ENCODE measurements at places on chromosomes 3 and 15.

DNA sequence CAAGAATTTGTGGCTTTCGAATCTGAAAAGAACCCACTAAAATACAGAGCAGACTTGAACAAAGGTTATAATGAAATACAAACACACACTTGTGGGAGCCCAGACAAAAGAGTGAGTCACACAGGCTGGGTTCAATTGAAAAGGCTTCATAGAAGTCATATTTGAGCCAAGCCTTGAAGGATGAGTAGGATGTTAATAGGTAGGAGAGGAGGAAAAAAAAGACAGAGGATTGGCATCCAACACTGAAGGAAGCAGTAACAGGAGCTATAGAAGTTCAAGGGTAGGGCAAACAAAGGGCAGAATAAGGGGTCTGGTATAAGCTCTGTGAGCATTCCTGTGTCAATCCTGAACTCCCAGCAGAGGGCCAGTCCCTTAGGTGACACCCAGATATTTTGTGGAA, 325.4 kb downstream of the FOXP1 start:
- peak; percentile 36 for DNase-seq

GRCh38 chr15:90419206-90419605, 31.2 kb downstream of the IQGAP1 start:
- no peak for DNase-seq

- DNase-seq, result peak; percentile 60
Measured at GRCh38 chr3:43870120-43870519, 179.4 kb downstream of the ABHD5 start.

GRCh38 chr3:177057768-177058167, 139.5 kb downstream of the TBL1XR1 start:
- peak; percentile 35 for DNase-seq

DNA sequence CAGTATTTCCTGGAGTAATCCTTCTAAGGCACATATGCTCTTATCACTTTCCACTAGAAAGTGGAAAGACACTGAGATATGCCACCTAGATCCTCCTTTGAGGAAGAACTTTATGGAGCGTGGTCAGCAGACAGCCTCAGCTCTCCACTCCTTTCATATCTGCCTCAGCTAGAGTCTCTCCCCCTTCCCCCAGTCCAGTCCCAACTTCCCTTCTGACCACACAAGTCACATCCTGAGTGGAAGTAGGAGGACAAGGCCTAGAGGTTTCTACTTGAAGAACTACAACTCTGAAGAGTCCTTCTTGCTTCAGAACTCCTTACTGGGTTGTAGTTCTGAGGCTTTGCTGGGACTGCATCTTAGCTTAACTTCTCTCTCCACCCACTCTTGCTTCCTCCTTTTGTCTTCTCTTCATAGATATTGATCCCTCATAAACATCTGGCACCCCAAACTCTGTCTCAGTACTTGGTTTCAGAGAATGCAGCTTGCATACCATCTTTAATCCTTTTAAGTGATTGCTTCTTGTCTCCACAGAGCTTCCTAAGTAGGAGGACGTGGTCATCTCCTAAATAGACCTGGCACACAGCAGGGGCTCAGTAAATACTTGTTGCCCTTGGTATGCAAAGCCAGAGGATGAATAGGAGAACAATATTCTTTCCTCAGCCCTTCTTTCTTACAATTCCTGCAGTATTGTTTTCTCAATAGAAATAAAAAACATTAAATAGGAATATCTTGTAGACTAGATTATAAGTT, 109.6 kb downstream of the OXSM start:
- DNase-seq, result no peak

DNA sequence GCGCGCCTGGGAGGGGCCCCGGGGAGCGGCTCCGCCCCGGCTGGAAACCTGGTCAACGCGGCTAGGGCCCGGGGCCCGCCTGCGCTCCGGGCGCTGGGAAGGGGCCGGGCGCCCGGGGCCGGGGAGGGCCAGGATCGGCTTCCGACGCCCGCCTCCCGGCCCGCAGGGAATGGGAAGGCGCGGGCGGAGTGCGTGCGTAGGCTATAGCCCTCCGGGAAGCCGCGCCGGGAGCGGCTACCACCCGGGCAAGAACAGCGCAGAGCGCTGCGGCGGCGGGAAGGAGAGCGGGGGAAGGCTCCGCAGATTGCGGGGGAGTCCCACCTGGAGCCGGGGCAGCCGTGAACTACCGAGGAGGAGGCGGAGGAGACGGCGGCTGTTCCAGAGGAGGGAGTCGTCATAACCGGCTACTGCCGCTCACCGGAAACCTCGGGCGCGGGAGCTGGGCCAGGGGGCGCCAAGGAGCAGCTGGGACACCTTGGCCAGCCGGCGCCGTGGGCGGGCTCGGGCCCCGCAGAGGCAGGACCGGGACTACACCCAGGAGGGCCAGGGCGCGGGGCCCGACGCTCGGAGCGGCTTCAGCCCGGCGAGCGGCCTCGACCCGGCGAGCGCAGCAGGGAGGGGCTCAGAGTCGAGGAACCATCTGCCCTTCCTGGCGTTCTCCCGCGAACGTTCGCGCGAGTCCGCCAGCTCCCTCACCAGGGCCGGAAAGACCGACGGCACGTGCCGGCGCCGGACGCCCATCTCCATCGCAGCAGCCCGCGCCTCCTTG, at the start of gene EOGT:
TSS of gene EOGT (minus strand) at position 432 of the 769 bp plus-strand sequence. CDS start 3,838 bp downstream, outside the sequence.
- DNase-seq, result peak; percentile 87

DNA sequence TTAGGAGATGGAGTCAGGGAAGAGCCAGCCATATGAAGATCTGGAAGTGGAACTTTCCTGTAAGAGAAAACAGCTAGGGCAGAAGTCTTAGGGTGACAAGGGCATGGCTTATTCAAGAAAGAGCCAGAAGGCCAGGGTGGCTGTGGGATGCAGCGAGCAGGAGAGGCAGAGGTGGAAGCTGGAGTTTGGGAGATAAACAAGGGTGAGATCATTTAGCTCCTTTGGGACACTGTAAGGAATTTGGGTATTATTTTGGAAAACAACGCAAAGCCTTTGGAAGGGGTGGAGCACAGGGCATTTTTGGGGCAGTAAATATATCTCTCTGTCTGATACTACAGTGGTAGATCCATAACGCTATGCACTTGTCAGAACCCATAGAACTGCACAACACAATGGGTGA, 5.0 kb upstream of the IL16 start:
- no peak for DNase-seq

DNA sequence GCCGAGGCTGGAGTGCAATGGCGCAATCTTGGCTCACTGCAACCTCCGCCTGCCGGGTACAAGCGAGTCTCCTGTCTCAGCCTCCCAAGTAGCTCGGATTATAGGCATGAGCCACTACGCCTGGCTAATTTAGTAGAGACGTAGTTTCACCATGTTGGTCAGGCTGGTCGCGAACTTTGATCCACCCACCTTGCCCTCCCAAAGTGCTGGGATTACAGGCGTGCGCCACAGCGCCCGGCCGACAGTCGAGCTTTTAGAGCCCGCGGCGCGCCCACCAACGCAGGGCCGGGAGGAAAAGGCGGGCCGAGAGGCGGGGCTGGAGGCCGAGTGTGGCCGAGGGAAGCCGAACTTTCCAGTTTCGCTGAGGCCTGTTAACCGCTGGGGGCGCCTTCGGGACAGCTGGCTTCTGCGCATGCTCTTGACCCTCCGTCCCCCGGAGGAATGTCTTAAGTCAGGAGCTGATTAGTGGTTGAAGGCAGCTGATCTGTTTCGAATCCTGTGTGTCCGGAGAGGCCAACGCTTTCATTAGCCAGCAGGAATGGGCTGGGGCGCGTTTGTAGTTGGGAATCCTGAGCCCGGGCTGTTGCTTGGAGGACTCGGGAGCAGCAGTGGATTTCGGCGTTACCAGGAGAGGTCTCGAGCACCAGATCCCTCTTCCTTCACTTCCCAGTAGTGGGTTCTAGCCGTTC, 10.0 kb downstream of the RPLP1 start:
- DNase-seq, result peak; percentile 99

- DNase-seq, result no peak
Measured at GRCh38 chr15:101494251-101494796, 4.8 kb upstream of the PCSK6 start.

- DNase-seq, result peak; percentile 80
Measured at GRCh38 chr3:20054549-20054987, 14.3 kb downstream of the KAT2B start.

- no peak for DNase-seq
Measured at GRCh38 chr3:14935592-14936345, 11.6 kb upstream of the NR2C2 start.

- peak; percentile 76 for DNase-seq
Measured at GRCh38 chr3:28972921-28973320, 307.9 kb upstream of the RBMS3 start.

DNA sequence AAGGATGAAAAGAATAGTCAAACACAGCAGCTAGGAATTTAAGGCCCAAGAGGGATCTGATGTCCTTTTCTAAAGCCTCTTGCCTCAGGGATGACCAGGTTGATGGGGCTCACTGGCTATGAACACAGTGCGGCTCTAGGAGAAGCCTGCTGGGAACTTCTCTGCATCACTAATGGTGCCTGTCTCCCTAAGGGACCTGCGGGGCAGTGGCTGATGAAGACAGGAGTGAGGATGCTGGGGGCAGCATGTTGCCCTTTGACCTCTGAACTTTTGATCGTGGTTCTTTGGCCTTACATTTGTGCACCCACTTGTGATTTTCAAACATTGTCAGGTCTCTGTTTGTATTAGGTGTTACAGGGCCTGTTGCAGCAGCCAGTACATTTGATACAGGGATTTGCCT, 64.9 kb upstream of the KLHL25 start:
- no peak for DNase-seq

- no peak for DNase-seq
Measured at GRCh38 chr3:66435989-66436388, 64.8 kb downstream of the LRIG1 start.

GRCh38 chr3:150082898-150083654, 112.4 kb upstream of the PFN2 start:
- DNase-seq, result no peak

- no peak for DNase-seq
Measured at GRCh38 chr3:151638555-151639417, 94.9 kb upstream of the AADACL2 start.

DNA sequence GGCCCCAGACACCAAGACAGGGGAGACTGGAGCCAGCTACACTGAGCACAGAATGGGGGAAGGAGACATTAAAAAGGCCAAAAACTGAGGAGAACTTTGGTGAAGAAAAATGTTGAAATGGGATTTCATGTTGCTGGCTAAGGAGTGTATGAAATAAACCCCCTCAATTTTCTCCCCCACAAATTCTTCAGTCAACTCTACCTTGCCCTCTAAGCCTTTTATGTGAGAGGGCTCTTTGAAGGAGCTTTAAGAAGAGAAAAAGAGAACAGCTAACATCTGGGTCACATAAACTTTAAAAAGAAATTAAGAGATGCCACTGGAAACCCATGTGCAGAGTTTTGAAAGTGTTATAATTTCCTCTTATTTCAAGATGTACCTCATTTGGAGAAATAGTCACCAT, 88.6 kb downstream of the ATP8B4 start:
- DNase-seq, result no peak

DNA sequence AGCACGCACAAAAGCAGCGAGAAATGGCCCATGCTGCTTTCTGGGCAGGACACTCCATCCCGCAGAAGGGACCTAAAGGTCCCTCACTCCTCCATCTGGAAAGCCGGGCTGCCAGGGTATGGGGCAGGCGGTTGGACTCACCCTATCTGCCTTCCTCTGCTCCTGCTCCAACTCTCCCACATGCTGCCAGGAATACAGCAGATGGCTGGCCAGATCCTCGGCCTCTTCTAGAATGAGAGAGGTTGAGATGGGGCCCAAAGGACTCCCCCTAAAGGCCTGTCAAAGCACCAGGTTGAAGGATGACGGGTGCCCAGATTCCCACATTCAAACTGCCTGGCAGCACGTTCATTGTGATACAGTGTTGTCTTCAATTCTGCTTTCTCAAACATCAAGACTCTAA, 85.1 kb upstream of the C2CD4B start:
- no peak for DNase-seq

GRCh38 chr3:36923981-36924743, 20.7 kb downstream of the TRANK1 start:
- no peak for DNase-seq

GRCh38 chr3:118772547-118773011, 262.1 kb downstream of the IGSF11 start:
- peak; percentile 3 for DNase-seq

DNA sequence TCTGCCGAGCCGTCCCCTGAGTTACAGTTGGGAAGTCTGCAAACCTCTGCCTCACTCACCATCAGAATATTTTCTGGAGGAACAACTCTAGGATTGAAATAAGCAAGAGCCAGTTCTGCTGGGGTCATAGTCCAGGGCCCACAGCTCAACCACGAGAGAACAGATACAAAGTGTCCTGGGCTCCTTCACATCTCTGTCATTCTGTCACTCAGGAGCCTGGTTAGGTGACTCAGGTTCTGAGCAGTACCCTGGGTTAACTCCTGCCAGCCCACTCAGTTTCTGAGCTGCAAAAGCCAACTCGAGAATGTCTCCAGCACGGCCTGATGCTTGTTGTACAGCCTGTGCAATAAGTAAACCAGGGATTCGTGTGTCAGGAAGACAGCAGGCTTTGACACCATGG, 155.7 kb downstream of the SLCO3A1 start:
- no peak for DNase-seq

DNA sequence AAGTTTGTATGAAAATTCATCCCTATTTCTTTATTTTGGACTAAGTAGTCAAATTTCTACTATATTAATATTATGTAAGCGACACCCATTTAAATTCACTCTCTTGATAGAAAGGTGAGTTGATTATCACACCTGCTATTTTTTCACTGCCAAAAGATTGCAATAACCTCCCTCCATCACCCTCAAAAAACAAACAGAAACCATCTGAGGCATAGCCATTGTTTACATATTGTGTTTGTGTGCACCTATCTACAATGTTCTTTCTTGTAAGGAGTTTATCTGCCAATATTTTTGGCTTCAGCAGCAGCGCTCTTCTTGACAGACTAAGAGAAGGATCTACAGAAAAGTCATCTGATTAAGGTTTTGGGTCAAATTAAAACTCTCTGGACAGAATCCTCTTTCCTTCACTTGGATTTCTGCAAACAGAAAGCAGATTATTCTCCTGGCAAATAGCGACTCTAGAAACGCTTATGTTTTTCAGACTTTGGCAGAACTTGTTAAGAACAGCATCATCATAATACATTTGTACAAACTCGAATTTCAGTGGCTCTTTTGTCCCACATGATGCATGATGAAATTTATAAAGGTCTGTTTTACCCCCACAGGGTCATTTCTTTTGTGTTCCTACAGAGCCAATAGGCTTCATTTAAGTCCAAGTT, 48.6 kb downstream of the KCNMB2 start:
- DNase-seq, result no peak

GRCh38 chr15:94237903-94238302, 6.5 kb downstream of the MCTP2 start:
- DNase-seq, result no peak

- DNase-seq, result no peak
Measured at GRCh38 chr15:62430056-62430455, 265.0 kb upstream of the C2CD4B start.

DNA sequence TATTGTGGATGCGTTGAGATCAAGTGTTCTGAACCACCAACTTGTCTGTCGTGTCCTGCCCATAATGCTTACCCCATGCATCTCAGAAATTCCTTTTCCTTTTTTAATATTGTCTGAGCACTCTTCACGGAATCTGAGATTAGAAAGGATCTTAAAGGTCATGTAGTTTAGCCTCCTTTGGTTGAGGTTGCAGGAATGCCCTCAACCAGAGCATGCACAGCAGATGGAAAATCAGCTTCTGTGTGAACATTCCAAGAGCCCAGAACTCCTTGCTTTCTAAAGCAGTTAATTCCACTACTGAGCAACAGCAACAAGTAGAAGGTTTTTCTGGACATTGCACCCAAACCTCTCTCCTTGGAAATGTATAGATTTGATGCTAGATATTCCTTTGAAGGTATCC, 153.7 kb downstream of the TPRG1 start:
- DNase-seq, result no peak

- no peak for DNase-seq
Measured at GRCh38 chr3:124413989-124414598, 316.2 kb upstream of the UMPS start.
